Trophoblast cell (in vitro differentiated cells and primary cell): ENCODE measurements at places on chromosomes 5 and 9.

GRCh38 chr9:2559192-2560152 is 62.1 kb upstream of the VLDLR start:
- DNase-seq: peak; percentile 69

GRCh38 chr5:176650354-176650884 is 3.1 kb downstream of the TSPAN17 start:
- DNase-seq: no peak

DNA sequence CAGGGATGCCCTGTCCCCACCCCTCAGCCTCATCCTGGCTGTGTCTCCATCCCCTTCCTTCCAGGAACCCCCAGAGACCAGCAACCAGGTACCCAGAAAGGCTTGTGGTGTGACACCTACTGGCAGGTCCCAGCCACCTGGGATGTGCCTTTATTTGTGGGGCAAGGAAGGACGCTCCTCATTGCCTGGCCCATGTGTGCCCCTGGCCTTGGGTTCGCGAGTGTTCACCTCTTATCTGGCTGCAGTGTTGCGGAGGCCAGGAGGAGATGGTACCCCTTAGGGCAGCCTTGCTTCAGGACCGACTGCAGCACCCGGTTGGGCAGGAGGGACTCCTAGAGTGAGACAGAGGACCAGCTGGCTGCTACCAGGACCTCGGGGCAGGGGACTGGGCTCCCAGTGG is 8.8 kb downstream of the C9orf50 start:
- DNase-seq: no peak

GRCh38 chr9:135908093-135908753 is 877 bp upstream of the CAMSAP1 start:
- no peak for DNase-seq

DNA sequence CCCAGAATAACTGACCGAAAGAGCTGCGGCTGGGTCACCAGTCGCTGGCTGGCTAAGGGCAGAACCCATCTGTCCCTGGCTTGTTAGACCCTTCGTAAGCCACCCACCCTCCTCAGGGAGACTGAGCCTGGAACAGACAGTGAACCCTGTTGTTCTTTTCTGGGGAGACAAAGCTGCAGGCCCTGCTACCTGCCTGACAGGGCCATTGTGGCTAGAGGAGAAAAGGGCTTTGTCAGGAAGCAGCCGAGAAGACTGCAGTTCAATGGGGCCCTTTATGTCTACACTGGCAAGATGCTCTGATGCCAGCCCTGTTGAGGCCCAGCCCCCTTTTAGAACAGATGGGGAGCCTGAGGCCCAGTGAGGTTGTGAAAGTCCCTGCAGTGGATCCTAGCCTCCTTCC is 3.7 kb upstream of the NIPAL4 start:
- DNase-seq: no peak
